Activated naive CD4-positive, alpha-beta T cell treated with Interleukin-2 at 50 U/mL for 16 hours (primary cell): ENCODE measurements at places on chromosomes 2 and 18.

GRCh38 chr2:214006601-214007000, 404.3 kb upstream of the VWC2L start:
- DNase-seq: no peak

GRCh38 chr2:174797781-174798276, 33.6 kb upstream of the CHRNA1 start:
- DNase-seq: no peak

DNA sequence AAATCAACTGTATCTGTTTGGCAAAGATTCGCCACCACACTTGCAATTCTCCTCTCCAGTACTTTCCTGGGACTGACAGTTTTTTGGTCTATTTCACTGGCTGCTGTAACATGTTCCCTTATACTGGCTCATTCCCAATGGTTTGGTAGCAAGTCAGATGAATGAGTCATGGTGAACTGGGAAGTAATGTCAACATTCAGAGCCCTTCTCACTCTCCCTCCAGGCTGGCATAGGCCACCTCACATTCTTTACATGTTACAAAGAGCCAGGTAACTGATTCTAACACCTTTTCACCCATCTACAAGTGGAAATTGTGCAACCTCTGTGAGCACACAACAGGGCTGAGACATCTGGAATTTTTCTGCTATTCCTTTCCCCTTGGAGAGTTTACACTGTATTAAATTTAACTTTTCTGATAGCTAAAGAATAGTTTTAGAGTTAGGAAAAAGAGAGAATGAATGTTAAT, 111.3 kb upstream of the TLK1 start:
- DNase-seq: no peak

- DNase-seq: no peak
Measured at GRCh38 chr2:48248251-48248933, 281.6 kb upstream of the STON1 start.

- DNase-seq: no peak
Measured at GRCh38 chr18:49127471-49128190, 176.9 kb upstream of the SMAD7 start.

DNA sequence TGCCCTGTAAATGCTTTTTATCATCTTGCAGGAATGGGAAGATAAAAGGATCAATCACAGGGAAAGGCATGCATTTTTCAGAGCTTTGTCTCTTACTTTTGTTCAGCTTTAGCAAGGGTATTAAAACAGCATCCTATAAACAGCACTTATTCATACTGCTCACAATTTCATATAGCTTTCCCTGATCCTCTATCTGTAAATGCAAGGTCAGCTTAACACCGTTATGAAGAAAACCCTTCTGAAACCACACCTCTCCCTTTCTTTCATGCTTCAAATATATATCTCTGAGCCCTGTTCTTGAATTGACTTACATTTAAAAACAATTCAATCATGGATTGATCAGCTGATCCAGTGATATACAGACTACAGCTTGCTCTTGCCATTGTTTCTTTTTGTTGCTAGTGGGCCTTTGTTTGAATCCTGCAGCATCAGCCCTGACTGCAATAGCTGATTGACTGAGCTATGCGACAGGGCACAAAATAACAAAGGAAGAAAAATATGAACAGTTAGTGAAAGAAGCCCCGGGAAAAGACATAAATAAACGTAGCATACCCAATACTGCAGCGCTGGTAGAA, 795.5 kb upstream of the CDH2 start:
- no peak for DNase-seq

GRCh38 chr18:44569391-44570055, 111.2 kb upstream of the SETBP1 start:
- DNase-seq: no peak

DNA sequence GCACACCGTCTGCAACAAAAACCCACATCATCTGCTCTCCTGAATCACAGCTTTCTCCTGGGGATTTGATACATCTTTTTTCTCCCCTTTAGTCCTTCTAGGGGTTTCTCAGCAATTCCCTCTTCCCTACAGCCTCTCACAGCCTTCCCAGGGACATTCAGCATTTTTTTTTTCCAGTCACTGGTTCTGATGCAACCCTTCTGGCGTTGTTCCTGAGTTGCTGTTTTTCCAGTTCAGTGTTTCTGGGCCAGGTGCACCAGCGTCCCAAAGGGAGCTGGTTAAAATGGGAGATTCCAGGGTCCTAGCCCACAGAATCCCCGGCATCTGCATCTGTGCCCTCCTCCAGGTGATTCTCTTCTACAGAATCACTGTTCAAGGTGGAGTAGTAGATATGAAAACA, 36.1 kb downstream of the ADCY3 start:
- DNase-seq: no peak
